ENCODE measurements at places on chromosomes 1 and 21.

GRCh38 chr1:156336242-156336641 lies 1.9 kb downstream of the CCT3 start:
- DNase-seq: no peak

DNA sequence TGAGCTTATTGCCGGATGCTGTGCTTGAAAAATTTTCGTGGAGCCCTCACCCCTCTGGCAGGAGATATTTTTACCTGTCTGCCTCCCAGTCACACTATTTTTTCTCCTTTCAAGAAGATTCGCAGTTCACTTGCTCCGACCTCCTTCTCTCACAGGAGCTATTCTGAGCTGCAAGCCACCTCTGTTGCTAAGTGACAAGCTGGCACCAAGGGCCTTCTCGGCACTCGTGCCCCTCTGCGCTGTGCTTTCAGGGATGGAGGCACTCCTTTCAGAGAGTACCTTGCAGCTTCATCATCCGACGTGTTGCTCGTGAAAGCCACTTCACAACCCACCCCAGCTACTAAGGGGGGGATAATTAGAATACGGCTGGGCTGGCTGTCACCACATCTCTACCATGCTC lies 11.6 kb downstream of the SLC6A17 start:
- DNase-seq: no peak

DNA sequence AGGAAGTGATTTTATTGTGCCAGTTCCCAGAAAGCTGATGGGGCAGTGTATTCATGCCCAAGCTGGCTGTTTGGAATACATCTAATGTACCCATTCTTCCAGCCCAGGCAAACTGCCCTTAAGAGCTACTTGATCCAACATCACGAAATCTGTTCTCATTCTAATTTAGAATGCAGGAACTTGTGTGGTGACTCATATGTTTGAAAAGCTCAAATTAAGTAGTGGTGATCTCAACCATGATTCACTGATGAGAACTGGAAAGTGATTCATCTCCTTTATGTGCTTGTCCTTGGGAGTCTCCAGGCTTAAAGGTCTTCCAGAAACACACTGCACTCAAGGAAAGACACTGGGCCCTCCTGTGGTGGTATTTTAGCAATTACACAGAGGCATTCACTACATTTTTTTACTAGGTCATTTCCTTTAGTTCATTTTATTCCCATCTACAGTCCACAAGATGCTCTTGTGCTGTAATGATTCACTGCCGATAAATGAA lies 65.4 kb downstream of the RPE65 start:
- no peak for DNase-seq

- DNase-seq: no peak
Observed at GRCh38 chr21:38807986-38808385, 2.3 kb downstream of the ETS2 start.

DNA sequence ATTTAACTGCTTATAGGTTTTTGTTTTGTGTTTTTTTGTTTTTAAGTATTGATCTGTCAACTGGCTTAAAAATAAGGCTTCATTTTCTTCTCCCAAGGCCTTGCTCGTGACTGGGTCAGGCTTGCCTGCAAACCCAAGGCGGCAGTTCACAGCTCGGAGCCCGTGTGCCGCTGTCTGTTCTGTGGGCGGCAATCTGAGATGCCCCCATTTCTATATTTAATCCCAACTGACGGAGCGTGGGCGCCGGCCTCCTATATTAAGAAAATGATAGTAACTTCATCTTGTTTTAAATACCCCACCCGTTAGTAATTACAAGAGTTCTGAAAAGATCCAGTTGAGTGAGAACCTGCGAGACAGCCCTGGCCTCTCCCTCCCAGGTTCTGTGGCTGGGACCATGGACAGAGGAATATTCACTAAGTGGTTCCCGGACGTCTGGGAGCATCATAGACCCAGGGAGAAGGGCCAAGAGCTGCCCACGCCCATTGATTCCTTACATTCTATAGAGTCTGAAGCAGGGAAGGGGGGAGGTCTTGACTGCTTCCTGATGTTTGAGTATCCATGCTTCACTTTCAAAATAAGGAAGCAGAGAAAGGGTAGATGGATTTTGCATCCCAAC lies 42.6 kb upstream of the GPR153 start:
- no peak for DNase-seq

- no peak for DNase-seq
Observed at GRCh38 chr1:31617916-31618746, 642 bp downstream of the HCRTR1 start.

GRCh38 chr1:114102136-114102535 lies 51.5 kb downstream of the SYT6 start:
- DNase-seq: no peak

DNA sequence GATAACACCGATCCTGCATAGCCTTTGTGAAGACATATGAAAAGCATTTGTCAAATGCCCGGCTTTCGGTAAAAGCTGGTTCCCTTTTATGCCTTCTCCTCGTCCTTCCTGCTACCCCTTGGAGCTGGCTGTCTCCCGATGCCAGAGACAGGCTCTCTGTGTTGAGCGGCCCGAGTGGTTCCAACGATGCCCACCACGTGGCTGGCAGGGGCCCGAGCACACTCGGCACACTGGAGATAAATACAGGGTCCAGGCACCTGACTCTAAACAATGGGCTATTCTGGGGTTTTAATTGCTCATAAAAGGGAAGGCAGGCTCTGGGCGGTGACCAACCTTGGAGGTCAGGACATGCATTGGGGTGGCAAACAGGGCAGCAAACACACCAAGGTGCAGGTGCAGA lies 207.1 kb downstream of the HIVEP3 start:
- DNase-seq: no peak

GRCh38 chr1:64936956-64937355 lies 29.4 kb downstream of the JAK1 start:
- DNase-seq: no peak

- no peak for DNase-seq
Observed at GRCh38 chr1:189619682-189620332, 857.9 kb downstream of the BRINP3 start.

GRCh38 chr1:7008975-7009740 lies 223.9 kb downstream of the CAMTA1 start:
- no peak for DNase-seq
